ENCODE measurements at places on chromosomes 13 and 19.

GRCh38 chr13:113298043-113298945 lies 1.3 kb downstream of the LAMP1 start:
- no peak for DNase-seq

DNA sequence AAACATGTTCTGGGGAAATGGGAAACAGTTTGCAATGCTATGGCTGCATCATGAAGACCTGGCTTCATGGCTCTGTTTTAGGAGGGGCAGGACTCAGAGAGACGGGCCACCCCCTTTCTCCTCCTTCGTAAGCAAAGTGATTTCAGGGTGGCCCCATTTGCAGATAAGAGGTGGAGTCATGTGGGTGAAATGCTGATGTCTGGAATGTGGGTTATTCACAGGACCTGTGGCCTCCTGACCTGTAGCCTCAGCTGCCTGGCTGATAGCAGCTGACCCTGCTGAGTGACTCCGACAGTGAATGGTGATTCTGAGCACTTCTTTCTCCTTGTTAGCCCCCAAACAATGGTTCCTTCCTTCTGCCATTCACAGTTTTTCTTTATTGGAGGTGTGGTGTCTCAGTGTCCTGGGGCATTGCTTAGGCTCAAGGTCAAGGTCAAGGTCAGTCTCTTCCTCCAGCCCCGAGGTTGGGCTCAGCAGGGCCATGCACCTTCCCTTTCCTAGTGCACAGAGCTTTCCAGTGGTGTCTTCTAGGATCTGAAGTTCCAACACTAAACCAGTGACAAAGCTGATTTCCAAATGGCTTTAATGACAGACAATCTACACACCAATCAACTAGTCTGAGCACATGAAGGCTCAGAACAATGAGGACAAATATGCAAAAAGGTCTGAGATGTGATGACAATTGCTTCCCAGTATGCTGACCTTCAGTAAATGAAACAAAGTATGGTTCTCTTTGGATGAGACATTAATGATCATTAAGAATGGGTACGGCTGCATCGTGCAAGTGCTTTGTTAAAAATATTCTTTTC lies 49.6 kb upstream of the ANKRD10 start:
- DNase-seq: no peak

DNA sequence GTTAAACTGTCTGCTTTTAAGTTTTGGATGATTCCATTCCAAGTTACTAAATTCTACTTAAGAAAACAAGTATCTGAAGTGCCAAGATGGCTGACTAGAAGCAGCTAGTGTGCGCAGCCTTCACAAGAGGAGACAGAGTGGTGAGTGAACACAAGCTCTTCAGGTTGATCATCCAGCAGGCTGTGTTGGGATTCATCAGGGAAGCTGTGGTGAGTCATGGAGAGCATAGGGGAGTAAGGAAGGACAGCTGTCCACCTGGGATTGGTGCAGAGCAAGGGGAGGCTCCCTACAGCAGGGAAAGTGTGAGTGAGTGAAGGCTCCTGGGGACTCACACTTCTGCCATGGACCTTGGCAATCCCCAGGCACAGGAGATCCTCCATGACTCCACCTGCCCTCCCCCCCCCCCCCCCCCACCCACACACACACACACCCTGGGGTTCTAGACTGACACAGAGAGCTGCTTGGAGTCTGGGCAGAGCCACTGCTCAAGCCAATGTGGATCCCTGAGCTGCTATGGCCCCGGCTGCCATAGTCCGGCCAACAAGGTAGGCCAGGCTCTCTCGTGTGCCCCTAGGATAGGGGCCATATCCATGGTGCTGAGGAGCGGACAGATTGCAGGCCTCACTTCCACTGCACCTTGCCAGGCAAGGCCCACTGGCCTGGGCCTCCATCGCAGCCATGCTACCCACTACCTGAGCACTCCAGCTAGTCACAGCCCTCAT lies 23.5 kb downstream of the SLC25A15 start:
- no peak for DNase-seq

GRCh38 chr13:28485551-28485950 lies 9.4 kb downstream of the FLT1 start:
- no peak for DNase-seq

DNA sequence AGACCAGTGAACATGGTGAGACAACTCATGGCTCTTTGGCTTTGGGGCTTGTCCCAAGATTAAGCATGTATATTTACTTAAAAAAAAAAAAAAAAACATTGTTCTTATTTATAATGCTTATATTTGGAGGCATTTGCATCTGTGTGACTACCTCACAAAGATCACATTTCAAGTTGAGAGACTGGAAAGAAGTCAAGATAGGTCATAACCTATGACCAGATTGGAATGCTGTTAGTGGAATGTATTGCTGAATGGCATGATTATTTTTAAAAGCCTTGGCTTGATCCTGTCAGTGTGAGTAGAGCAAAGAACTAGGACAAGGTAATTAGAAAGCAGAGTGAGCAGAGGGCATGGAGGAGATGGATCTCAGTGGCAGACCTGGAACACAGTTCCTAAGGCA lies 214.6 kb downstream of the OXGR1 start:
- no peak for DNase-seq

DNA sequence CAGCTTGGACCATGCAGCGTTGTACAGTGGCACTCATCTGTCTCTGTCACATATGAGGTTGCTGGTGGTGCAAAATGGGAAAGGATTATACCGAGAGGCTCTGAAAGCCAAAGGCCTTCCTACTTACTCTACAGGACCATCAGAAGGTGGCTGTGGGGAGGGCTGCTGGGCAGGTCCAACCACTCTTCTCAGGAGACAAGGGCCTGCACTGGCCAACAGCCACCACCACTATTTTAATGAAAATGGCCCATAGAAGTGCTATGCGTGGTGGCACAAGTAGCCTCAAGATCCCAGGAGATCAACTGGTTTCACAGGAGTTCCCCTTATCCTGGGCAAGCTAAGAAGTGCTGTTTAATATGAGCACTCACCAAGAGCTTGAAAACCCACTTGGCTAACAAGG lies 52.3 kb downstream of the MRPL57 start:
- DNase-seq: no peak

- no peak for DNase-seq
Observed at GRCh38 chr13:46553521-46553885, 533 bp downstream of the LRCH1 start.

- DNase-seq: no peak
Observed at GRCh38 chr13:50831512-50831911, 12.0 kb downstream of the DLEU7 start.

- no peak for DNase-seq
Observed at GRCh38 chr13:102812611-102813287, 13.8 kb downstream of the BIVM start.

Measured in cerebellar nuclear complex (tissue), 1 donor.